H7 (cell line): ENCODE measurements at places on chromosomes 1 and 21.

- DNase-seq, result no peak
Observed at GRCh38 chr1:204418174-204419063, 6.8 kb upstream of the PPP1R15B start.

GRCh38 chr1:98888869-98889268, 115.8 kb downstream of the PLPPR5 start:
- DNase-seq, result no peak

GRCh38 chr1:37477946-37478345, 3.6 kb downstream of the ZC3H12A start:
- DNase-seq, result peak; percentile 67

GRCh38 chr1:20165522-20165951, 20.4 kb upstream of the UBXN10 start:
- DNase-seq, result peak; percentile 80

GRCh38 chr1:14142397-14143100, 442.6 kb downstream of the PRDM2 start:
- no peak for DNase-seq

- DNase-seq, result no peak
Observed at GRCh38 chr1:41344708-41345159, 16.5 kb upstream of the FOXO6 start.

DNA sequence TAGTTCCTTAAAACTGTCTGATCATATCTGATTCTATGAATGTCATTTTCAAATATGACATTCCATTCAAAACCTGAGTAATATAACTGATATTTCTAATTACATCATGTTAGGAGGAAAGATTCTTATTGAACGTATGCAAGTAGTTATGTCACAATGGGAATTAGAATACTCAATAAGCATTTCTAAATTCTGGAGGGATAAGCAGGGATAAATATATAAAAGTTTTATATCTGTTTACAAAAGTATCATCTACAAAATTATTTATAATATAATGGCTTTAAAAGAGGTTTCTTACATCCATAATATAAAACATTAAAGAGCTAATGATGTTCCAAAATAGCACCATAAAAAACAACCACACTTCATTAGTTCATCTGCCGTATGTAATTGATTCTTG, at the start of gene OR14A2:
Gene OR14A2 (minus strand): TSS at position 101 of the 400 bp plus-strand sequence.
- DNase-seq, result no peak

GRCh38 chr1:204348242-204348641, 11.5 kb downstream of the PLEKHA6 start:
- no peak for DNase-seq

GRCh38 chr1:37137601-37138000, 103.3 kb upstream of the GRIK3 start:
- no peak for DNase-seq

DNA sequence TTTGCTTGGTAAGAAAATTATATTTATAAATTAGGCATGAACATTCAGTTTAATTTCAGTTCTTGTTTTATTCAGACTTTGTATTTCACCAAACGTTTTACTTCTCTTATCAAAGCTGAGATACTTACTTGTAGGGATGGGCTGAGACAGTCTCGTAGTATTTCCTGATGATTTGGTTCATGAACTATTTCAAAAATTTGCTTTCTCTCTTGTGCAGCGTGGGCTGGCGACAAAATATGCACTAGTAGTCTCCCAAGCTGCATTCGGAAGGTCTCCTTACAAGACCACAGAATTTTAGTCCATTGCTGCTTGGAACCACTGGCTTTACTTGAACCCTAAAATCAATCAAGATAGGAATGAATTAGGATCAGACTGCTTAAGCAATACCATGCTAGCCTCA, 91.7 kb upstream of the GNG4 start:
- no peak for DNase-seq

DNA sequence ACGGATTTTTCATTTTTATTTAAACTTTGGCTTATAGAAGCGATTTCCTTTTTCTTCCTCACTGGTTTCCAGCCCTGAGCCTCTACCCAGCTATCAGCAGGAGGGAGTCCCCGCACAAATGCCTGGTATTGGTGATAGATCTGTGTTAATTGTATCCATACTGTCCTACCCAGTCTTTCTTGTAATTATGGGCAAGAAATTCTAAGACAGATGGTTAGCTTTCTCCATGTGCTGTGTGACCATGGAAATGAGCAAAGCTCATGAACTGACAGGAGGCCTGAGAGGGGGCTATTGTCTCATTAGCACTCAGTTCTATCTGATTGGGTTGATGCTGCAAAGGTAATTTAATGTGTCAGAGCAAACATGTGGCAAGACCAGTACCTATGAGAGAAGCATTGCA, 108.1 kb upstream of the IVNS1ABP start:
- no peak for DNase-seq

DNA sequence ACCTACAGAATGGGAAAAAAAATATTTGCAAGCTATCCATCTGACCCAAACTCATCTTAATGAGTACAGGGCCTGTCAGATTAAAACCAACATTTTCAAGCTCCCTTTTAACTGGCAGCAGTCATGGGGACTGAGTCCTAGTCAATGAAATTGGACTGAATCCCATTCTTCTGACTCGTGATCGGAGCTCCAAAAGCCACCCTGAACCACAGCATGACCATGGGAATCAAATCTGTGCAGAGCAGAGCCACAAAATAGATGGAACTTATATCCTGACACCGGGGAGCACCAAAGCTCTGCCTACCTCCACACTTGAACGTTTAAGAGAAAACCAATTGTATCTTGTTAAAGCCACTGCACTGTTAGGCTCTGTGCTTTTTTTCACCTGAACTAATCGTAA, 5.0 kb upstream of the RWDD3 start:
- no peak for DNase-seq

GRCh38 chr1:6157132-6157527, 23.0 kb downstream of the CHD5 start:
- DNase-seq, result no peak

DNA sequence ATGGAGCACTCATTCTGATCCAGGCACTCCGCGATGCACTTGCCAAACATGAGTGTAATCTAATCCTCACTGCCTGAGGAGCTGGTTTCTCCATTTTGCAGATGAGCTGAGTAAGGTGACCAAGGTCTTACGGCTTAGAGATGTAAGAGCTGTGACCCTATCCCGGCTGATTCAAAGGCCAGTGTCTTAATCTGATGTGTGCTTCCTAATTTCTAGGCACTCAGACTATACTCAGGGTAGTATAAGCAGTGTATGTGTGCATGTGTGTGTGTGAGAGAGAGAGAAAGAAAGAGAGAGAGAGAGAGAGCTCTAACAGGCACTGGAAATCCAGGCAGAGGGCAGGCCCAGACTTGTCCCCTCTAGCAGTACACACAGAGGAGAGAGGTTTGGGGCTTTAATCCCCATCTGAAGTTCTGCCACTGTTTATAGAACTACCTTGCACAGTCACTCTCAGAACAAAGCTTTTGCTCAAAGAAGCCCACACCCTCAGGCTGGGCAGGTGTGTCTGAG, 188.2 kb downstream of the ZBTB18 start:
- DNase-seq, result no peak

DNA sequence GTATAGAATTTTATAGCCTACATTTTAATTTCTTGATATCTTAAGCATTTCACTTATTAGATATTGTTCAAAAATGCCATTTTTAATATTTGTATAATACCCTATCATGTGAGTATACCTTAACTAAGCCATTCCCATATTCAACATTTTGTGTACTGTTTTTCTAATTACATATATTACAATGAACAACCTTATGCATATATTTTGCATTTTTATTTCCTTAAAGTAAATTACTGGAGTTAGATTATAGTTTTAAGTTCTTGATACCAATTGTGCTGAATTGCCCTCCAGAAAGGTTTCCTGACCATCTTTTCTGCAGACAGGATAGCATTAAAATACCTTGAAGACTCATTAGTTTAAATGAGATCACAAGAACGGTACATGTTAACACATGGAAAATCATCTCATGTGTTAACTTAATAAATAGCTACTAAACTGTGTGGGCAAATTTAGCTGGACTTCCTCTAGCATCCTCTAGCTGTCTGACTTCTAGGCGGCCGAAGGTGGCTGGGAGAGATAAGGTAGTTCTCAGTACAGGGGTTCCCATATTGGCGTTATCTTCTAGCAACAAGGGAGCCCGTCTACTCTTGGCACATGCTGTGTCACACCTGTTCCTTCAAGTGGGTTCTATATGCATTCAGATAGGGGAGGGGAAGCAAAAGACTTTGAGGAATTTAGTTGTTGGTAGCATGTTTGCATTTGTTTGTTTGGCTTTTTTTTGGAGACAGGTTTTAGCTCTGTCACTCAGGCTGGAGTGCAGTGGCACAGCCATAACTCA, 8.9 kb downstream of the DCLRE1B start:
- DNase-seq, result no peak

DNA sequence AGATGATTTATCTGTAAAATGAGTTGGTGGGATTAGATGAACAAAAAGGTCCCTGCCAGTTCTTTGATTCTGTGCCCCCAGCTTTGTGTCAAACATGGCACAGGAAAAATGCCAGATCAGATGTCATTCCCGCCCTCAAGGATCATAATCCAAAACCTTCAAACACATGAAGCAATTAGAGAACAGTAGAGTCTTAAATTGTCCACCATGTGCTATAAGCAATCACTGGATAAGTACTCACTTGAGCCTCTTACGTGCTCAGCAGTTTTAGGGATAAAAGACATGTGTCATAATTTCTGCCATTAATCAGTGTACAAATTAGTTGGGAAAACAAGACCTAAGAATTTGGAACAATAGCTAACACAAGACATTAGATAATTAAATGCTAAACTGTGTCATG, 15.4 kb upstream of the KIAA0040 start:
- no peak for DNase-seq

GRCh38 chr1:27584453-27584852, 19.5 kb downstream of the AHDC1 start:
- no peak for DNase-seq

GRCh38 chr1:60049188-60049587, 24.4 kb downstream of the C1orf87 start:
- DNase-seq, result no peak

DNA sequence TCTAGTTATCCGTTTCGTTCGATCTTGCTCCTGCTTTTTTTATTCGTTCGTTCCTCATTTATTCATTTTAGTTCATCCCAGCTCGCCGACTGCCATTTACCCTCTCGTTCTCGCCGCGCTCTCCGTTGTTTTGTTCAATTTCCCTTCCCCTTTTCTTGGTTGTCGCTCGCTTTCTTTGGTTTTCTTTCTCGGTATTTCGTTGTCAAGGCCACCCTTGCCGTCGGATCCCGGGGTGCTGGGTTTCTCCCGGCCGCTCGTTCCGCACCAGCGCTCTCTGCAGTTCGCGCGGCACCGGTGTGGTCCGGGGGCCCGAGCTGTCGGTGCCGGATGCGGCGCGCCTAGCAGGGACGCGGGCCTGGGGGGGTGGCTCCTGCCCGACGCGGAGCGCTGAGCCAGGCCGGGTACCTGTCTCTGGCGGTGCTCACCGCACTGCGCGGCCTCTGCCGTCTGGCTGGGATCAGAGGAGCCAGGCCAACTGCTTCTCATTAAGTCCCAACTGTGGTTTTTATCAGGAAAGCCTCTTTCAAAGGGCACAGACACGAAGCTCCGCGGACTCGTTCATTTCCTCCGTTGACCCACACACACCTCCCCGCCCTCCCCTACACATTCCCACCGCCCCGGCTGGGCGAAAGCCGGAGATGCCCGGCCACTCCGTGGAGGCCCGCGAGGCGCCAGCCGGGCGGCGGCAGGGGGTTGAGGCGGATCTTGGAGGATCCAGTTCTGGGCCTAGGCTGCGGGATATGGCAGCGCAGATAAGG, 1.6 kb downstream of the ALX3 start:
- DNase-seq, result peak; percentile 89

- no peak for DNase-seq
Observed at GRCh38 chr1:236850077-236850979, 55.2 kb downstream of the MTR start.

- DNase-seq, result peak; percentile 42
Observed at GRCh38 chr1:150017206-150017750, 6.8 kb upstream of the OTUD7B start.

DNA sequence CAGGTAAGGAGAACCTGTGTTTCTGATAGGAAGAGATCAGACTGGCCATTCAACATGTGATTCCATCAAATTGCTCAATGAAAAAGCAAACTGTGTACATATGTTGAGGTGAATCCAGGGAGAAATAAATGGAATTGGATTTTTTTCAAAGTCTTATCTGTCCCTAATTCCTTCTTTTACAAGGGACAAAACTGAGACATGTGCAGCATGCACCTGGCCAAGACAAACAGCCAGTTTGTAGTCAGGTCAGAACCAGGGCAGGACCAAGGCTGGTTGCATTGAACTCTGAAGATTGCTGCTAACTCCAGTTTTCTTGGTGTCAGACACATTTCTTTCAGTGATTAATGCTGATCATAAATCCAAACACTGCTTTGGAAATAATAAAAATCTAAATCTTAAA, 69.6 kb upstream of the CCDC190 start:
- DNase-seq, result no peak

GRCh38 chr1:208499601-208500000, 255.4 kb upstream of the PLXNA2 start:
- DNase-seq, result no peak

GRCh38 chr21:31872452-31873274, at the start of gene HUNK:
TSS of gene HUNK (plus strand) at chr21:31873020. CDS start at chr21:31873675, 655 bp downstream.
- peak; percentile 91 for DNase-seq

- DNase-seq, result no peak
Observed at GRCh38 chr1:181148636-181149035, 60.1 kb downstream of the IER5 start.

GRCh38 chr1:902802-903201, 20.9 kb upstream of the SAMD11 start:
- peak; percentile 34 for DNase-seq

- DNase-seq, result no peak
Observed at GRCh38 chr21:44590311-44590721, 2.0 kb downstream of the KRTAP10-6 start.

DNA sequence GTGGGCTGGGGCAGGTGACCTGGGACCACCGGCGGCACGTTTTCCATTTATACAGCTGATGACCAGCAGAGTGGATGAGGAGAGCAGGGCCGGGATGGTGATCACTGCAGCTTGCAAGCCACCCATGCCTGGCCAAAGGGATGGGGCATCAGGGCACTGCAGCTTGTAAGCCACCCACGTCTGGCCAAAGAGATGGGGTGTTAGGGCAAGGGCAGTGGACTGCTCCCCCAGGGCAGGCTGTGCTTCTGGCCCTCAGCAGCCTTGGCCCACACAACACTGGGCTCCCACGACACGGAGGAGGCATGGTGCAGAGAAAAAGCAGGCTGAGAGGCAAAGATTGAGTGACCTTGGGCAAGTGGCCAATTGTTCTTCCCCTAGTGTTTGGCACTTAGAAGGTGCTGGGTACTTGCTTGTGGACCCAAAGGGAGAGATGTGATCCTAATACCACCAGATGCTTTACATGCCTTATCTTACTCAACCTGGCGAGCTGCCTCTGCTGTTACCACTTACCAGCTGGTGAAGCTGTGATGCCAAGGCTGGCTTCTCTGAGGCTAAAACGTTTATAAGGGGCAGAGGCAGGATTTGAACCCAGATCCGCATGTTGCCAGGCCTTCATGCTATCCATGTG, 48.3 kb downstream of the TRIM62 start:
- no peak for DNase-seq

- no peak for DNase-seq
Observed at GRCh38 chr1:200182701-200183100, 155.2 kb downstream of the NR5A2 start.
